HCEC 1CT (cell line): ENCODE measurements at places on chromosomes 7 and 10.

GRCh38 chr10:120735773-120736371, 115.3 kb upstream of the WDR11 start:
- DNase-seq, result peak; percentile 12

DNA sequence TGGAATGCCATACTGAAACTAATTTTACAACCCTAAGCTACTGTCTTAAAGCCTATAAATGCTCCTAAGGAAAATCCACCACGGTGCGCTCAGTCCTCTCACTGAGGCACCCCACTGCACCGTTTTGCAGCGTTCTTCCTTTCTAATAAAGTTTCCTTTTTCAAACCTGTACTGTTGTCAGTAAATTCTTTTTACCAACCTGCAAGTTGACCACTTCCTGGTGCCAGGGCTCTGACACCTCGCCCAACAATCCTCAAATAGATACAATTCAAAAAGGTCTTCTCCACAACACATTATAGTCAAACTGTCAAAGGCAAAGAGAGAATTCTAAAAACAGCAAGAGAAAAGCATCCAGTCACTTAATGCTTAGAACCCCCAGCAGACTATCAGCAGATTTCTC, 42.8 kb downstream of the HERPUD2 start:
- DNase-seq, result no peak

- no peak for DNase-seq
Observed at GRCh38 chr7:73918926-73919693, 58.2 kb downstream of the TMEM270 start.

GRCh38 chr10:74977913-74978847, 133.3 kb upstream of the SAMD8 start:
- no peak for DNase-seq

- no peak for DNase-seq
Observed at GRCh38 chr7:28065308-28065707, 115.3 kb downstream of the JAZF1 start.

- DNase-seq, result no peak
Observed at GRCh38 chr7:138630059-138630610, 71.0 kb downstream of the SVOPL start.

GRCh38 chr10:113450046-113450804, 102.6 kb upstream of the HABP2 start:
- DNase-seq, result no peak

GRCh38 chr10:58512491-58513187, at the start of gene BICC1:
Gene BICC1 (plus strand): TSS chr10:58512872. CDS start chr10:58513144, 272 bp downstream.
- DNase-seq, result peak; percentile 55

GRCh38 chr10:92849234-92849525, 860 bp downstream of the EXOC6 start:
- no peak for DNase-seq

GRCh38 chr7:27435461-27435860, 192.9 kb downstream of the EVX1 start:
- peak; percentile 71 for DNase-seq

GRCh38 chr7:154568346-154568745, 434.6 kb downstream of the PAXIP1 start:
- DNase-seq, result no peak

GRCh38 chr10:43137717-43138020, 576 bp upstream of the CSGALNACT2 start:
- peak; percentile 11 for DNase-seq

- DNase-seq, result no peak
Observed at GRCh38 chr10:51002469-51002868, 71.8 kb upstream of the PRKG1 start.

- no peak for DNase-seq
Observed at GRCh38 chr10:62023329-62023728, 121.8 kb downstream of the ARID5B start.

GRCh38 chr7:25359471-25360059, 131.3 kb upstream of the NPVF start:
- no peak for DNase-seq

- no peak for DNase-seq
Observed at GRCh38 chr7:135114622-135115021, 33.2 kb upstream of the TMEM140 start.

GRCh38 chr10:35822316-35822715, 180.2 kb upstream of the FZD8 start:
- peak; percentile 36 for DNase-seq

DNA sequence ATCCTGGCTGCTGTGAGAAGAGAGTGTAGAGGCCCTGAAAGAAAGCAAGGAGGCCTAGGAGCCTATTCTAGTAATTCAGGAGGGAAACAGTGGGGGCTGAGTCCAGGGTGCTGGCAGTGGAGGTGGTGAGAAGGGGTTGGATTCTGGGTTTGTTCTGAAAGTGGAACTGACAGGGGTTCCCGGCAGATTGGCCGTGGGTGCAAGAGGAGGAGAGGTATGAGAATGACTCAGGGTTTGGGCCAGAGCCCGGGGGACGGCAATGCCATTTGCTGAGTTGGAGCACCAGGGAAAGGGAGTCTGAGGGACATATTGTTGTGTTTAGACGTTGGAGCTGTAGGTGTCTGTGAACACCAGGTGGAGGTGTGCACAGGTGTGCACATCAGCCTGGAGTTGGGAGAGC, 38.5 kb downstream of the NPTX2 start:
- DNase-seq, result no peak

DNA sequence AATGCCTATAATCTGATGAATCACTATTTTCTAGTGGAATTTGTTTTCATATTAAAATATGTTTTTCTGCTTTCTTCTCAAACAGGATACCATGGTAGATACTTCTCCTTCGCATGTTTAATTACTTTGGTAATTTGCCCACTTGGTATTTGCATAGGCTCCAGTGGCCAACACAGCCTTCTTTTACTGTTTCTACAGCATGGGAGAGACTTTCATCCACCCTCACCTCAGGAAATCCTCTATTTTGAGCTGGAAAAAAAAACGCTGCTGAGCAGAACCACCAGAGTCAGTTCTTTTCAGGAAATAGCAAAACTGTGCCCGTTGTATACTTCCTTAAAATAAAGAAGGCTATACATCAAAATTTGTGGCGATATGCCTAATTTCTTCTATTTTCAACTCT, 213.3 kb downstream of the MDFIC start:
- DNase-seq, result no peak

GRCh38 chr7:37730501-37730900, 46.9 kb downstream of the GPR141 start:
- no peak for DNase-seq

DNA sequence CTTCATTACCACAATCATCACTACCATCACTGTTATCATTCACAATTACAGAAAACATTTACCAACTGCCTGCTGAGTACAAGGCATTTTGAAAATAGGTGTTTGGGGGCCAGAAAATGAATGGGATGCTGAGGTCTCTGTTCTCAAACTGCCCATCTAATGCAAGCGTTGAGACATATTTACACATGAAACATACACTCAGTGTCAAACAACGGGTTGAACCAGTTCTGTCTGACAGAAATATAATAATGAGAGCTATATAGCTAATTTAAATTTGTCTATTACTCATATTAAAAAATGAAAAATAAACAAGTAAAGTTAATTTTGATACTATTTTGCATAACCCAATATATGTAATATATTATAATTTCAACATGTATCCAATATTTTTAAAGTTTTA, 303.1 kb downstream of the KCNMA1 start:
- DNase-seq, result no peak

DNA sequence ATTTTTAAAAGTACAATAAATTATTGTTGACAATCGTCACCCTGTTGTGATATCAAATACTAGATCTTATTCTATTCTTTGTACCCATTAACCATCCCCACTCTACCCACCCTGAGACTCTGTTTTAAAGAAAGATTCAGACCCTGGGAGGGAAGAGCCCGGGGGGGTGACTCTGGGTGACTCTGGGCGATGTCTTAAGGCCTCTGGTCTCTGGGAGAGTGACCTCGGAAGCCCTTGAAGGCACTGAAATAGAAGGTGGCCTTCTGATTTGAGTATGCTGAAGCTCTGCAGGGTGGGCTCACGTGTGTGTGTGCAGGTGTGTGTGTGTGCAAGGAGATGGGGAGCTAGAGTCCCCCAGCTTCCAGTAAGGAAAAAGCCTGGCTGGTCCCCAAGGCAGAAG, 9.7 kb downstream of the ADAP1 start:
- no peak for DNase-seq

DNA sequence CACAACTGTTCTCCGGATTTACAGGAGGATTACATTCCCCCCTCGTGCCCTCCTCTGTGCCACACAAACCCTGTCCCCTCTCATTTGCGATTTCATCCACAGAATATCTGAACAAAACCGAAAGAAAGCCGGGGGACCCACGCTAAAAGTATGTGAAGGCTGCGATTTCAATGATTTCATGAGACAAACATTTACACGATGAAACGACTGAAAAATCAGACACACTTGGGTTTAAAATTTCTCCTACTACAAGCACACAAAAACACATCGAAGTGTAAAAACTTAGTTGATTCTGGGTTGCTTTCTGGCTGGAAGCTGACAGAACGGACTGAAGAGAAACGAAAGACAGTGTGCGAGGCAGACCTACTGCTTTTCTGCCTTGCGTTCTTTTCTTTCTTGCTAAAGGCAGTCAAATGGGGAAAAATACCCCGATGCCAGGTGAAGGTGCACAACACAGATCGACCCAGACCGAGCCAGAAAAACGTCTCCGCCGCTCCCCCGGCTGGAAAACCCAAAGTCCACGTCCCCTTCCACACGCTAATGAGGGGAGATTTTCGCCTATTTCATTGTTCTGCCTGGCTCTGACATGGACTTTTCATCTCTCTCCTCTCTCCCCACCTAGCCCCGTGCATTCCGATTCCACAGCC, 1.2 kb downstream of the HIPK2 start:
- DNase-seq, result peak; percentile 27

GRCh38 chr10:48440771-48441170, 134.3 kb downstream of the MAPK8 start:
- DNase-seq, result no peak

DNA sequence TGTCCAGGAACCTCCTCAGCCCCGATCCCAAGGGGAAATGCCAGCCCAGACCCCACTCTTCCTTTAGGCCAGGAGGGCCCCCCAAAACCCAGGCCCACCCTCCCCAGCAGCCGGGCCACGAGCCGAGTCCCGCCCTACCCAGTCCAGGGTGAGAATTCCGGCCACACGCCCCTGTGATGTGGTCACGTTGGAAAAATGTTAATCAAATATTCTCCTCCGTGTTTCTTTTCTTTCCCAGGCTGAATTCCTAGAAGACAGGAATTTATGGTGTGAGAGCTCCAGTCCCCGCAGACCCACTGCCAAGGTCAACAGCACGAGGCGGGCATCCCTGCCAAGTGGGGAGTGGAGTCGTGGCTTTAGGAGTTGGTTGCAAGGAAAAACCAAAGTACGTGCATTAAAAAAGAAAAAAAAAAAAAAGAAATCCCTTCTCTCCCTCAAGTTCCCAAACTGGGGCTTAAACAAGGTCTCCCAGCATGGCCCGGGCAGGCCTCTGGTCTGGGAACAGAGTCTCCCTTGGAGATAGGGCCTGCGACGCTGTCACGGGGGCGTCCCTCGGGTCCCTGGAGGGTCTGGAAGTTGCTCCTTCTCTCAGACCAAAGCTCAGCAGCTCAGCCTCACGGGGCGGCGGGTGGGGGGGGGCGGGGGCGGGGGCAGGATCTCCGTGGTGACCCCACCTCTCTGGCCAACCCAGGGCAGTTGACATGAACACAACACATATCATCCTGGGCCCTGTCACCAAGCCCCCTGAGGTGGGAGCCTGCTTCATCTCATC, 28.1 kb upstream of the ELN start:
- peak; percentile 4 for DNase-seq

DNA sequence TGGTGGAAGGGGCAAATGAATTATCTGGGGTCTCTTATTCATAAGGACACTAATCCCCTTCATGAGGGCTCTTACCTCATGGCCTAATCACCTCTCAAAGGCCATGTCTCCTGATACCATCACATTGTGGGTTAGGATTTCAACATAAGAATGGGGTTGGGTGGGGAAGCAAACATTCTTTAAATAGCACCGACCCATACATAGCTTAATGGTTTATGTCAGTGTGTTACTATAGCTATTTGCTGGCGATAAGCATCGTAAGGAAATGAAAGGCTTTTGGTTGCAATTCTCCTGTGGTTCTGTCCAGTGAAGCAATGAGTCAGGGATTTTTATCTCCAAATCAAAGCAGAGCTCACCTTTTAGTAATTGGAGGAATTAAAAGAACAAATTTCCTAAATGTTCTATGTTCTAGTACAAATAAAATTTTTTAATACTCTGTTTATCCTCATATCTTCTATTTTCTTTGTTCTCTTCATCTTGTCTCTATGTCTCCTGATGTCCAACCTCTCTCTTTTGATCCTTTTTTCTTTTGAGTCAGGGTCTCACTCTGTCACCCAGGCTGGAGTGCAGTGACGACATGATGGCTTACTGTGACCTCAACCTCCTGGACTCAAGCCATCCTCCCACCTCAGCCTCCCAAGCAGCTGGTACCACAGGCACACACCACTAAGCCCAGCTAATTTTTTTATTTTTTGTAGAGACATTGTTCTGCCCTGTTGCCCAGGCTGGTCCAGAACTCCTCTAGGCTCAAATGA, 57.0 kb upstream of the GLCCI1 start:
- peak; percentile 75 for DNase-seq

GRCh38 chr10:17768957-17769356, 17.0 kb downstream of the TMEM236 start:
- DNase-seq, result no peak

- DNase-seq, result peak; percentile 96
Observed at GRCh38 chr7:143380646-143381426, at the start of gene ZYX. Gene ZYX (plus strand): TSS chr7:143381345. CDS start chr7:143381572, 227 bp downstream.

DNA sequence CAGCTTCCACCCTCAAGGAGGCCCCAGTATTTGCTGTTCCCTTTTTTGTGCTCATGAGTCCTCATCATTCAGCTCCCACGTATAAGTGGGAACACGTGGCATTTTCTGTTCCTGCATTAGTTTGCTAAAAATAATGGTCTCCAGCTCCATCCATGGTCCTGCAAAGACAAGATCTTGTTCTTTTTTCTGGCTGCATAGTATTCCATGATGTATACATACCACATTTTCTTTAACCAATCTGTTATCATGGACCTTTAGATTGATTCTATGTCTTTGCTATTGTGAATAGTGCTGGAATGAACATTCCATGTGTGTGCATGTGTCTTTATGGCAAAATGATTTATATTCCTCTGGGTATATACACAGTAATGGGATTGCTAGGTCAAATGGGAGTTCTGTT, 17.0 kb downstream of the KRIT1 start:
- DNase-seq, result no peak

- no peak for DNase-seq
Observed at GRCh38 chr7:1703441-1703840, 33.4 kb downstream of the ELFN1 start.

DNA sequence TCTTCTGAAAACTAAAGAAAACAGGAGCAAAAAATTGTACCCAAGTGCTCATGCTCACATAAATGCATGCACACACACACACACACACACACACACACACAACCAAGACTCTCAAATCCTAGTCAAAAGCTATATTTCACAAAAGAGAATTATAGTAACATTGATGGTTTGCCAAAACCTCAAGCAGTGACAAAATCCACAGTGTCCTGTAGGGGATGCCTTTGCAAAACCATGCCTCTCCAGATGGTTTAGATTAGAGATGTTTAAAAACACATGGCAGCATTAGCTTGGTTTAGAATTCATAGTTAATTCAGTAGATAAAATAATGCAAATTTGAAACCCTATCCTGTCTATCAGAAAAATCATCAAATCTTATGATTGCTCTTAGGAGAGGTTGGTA, 232.2 kb downstream of the DYNC1I1 start:
- peak; percentile 25 for DNase-seq
